ENCODE measurements at places on chromosomes 4 and X.

- DNase-seq = no peak
These were observed 39.3 kb upstream of the CLDN34 start for GRCh38 chrX:9927698-9928482.

- DNase-seq = no peak
These were observed 1.1 kb upstream of the FGF16 start for GRCh38 chrX:77446029-77446585.

GRCh38 chr4:138627096-138627495, 384.9 kb upstream of the SLC7A11 start:
- DNase-seq = no peak

DNA sequence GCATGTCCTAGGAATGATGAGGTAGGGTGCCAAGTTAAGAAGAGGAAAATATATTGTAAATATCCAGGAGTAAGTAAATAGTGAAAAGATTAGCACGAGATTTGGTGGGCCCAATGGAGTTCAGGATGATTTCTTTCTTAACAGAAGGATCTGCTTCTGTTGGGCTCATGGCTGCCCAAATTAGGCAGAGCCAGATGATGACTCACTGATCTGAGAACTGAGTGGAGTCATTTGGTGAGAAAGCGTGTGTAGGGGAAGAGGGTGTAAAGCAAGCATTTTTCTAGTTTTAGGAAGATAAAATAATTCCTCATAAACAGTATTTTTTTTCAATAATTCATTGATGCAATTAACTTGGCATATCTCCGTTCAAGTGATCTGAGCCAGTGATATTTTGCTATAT, 1.6 kb downstream of the TBX22 start:
- no peak for DNase-seq

DNA sequence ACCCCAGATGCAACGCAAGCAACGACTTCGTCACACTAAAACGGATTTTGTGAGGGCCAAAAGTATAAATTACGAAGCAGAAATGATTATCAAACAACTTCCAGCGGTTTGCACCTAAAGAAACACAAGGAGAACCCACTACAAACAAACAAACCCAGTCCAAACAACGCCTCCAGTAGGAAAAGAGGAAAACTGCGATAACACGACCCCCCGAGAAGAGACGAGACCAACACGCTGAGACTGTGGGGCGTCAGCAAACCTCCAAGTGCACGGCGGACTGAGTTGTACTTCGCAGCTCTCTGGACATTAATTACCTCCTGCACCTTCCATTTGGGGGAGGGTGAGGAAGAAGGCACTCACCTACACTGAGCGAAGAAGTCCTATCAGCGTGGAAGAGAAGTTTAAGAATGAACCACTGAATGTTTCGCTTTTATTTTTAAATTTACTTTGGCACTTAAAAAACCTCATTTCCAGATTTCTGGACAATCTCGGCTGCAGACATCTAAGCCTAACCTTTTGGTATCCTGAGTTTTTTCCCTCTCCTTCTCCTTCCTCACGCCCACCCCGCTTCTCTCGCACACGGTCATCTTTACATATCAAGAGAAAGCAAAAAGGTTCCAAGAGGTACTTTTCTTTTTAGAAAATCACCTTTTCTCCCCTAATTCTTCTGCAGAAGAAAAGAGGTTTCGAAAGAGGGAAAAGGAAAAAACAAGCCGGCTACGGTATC, at the start of gene MAB21L2:
Gene MAB21L2, plus strand, starts transcription at position 6 of the 727 bp plus-strand sequence. CDS start 879 bp downstream, outside the sequence.
- DNase-seq = no peak

GRCh38 chr4:58214376-58214775, 1104.2 kb upstream of the IGFBP7 start:
- no peak for DNase-seq

DNA sequence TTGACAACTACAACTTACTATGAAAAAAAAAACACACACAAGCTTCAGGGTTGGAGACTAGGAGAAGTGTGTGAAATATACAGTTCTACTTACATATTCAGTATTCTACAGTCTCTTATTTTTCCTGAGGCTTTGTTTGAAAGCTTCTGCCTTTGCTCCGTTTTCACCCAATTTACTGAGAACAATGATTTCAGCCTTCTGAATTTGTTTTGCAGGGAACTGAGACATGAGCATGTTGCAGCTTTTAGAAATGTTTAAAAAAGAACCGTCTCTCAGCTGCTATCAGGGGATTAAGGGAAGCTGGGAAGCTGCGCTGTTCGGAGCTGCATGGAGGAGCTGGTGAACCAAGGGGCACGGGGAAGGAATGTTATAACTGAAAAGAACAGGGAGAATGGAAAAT, 85.7 kb downstream of the QDPR start:
- DNase-seq = no peak

GRCh38 chr4:176052744-176053143, 12.9 kb upstream of the WDR17 start:
- DNase-seq = no peak

DNA sequence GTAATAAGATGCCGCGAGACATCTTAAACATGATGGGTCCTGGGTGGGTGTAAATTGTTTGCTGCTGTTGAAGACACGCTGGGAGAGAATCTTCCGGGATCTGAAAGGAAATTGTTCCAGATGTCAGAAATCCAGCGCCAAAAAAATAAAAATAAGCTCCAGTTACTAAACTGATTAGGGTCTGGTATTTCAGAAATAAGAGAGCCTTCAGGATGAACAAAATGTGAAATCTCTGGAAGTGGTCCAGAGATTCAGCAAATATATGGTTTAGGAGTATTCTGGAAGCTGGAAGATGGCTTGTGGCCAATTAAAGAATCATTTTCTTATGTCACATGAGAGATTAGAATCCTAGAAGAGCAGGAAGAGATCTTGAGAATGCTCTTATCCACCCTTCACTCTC, 75.8 kb upstream of the NHS start:
- DNase-seq = no peak

DNA sequence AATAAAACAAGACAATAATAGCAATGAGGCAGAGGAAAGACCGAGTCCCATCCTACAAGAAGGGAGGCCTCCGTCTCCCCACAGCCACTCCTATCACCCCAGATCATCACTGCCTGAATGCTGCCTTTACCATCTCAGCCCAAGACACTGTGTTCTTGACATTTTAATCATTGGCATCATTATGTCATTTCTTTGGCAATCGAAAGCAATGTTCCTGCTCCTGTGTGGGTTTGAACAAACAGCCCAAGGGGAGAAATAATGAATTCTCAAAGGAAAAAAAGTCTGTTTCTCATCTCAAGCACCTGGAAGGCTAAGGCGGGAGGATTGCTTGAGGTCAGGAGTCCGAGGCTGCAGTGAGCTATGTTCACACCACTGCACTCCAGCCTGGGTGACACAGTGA, 73.0 kb upstream of the ACSL1 start:
- no peak for DNase-seq

DNA sequence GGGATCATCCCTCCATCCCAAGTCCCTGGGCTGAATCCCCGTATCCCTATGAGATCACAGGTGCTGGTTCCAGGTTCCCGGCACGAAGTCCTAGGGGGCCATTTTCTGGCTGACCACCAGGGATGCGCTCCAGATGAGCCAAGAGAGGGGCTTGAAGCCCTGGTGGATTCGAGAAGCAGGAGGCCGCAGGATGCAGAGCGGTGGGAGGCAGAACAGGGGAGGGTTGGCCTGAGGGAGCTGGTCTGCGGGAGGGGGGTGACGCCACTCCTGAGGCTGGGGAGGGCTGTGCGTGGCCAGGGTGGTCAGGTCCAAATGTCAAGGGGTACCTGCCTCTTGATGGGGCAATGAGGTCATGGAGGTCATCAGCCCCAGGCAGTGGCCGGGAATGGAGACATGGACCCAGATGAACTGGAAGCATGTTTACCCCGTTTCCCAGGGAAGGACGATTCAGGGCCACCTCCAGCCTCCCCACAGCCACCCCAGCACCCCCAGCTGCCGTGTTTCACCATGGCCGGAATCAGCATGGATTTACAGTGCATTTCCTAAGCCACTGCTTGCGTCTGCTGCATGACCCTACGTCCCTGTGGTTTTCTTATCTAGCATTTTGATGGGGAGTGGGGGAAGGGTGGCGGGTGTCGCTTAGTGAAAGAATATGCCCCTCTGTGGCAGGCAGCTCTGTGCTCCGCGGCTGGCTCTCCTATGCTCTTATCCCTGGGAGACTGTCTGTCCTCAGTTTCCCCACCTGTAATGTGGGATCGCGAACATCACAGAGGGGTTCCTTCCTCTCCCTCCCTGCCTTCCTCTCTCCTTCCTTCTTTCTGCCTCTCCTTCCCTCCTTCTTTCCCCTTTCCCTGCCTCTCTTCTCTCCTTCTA, 17.0 kb upstream of the HTRA3 start:
- no peak for DNase-seq
